ENCODE measurements at places on chromosomes 16 and 17.

DNA sequence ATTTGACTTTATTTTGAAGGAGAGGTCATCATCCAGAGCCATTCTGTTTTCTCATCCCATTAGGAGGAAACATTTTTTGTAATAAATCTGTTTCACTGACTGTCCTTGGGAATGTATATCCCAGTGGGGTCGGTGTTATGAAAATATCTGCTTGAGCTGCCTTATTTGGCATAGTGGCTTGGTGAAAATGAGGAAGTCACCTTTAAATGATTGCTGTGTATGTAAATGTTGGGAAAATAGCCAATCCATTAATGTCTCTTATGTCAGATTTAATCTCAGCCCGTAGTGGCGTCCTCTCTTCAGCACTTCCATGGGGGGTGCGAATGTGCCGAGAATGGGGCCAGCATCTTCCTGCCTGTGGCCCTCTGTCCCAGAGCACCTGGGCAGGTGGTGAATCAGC, 57.6 kb downstream of the BANP start:
- no peak for DNase-seq

GRCh38 chr16:50679266-50679665, 1.8 kb downstream of the SNX20 start:
- DNase-seq, result no peak

DNA sequence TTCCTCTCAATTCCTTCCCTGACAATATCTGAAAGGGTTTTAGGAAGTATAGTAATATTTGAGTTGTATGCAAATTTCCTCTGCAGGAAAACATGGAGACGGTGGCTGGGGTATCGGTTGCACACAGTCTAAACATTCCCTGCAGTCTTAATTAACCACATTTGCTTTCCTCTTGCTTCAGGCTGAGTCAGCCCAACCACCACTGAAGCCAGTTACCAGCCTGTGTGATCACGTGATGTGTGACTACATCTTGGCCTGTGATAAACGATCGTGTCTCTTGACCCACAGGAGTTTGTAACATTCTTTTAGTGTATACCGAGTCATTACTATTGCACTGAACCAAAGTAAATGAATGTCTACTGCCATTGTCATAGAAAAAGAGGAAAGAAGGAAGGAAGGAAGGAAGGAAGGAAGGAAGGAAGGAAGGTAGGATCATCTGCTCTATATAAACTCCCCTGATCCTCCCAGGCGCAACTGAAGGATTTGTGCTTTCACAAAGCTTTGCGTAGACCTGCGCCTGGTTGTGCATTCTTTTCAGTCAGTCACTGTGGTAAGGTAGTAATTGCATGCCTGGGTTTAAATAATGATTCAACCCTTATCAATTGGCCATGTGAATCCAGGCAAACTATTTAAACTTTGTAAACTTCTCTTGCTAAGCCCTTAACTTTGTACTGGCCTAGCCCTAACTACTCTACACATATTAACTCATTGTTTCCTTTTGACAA, 280.6 kb upstream of the SALL1 start:
- DNase-seq, result no peak

DNA sequence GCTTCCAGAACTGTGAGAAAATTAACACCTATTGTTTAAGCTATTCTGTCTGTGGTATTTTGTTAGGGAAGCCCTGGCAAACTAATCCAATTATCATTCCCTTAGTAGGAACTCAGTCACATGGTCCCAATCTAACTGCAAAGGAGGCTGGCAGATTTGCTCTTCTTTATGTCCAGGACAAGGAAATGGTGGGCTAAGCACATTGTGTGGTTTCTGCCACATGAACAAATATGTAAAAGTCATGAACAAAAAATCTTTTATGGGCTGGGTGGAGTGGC, 278.6 kb upstream of the RPL38 start:
- no peak for DNase-seq

DNA sequence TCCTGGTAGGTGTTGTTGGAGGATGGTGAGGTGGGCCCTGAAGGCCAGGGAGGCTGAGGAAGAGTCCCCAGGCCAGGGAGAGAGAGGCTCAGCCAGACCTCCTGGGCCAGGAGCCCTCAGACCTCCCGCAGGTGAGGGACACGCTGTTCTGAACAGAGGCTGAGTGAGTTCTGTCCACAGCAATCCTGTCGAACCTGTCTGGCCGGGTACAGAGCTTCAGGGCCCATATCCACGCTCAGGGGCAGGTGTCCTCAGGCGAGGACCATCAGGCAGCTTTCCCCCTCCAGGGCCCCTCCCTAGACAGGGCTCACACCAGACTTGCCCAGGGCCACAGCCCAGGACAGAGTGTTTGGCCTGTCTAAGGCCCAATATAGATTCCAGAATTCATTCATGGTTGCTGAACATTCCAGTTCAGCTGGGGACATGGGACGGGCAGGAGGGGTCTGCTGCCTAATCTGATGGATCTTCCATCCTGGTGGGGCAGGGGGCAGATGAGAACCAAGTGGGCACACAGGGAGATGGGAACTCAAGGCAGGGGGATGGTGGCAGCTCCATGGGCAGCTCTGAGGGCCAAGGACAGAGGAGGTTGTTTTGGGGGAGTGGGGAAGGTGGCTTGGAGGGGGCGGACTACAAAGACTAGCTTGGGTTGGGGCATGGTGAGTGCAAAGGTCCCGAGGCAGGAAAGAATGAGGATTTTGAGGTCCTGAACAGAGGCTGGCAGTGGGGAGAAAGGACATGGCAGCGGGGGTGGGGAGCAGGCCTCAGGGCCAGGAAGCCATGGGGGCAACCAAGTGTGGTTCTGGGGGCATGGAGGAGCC, 23.4 kb upstream of the MPRIP start:
- DNase-seq, result no peak

DNA sequence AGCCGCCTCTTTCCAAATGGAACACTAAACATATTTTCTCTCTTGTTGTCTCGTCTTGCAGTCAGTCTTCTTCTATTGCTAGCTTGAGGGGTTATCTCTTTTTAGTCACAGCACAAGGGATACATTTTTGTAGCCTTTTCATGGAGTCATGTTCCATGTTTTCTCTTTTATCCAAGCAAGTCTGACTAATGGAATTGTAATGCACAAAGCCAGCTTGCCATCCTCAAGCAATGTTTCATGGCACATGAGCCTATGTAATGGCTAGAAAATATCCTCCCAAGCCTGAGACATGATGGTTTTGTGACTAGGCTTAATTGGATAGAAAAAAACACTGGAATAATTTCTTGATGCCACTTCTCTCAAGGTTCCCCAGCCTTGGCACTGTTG, 414.6 kb upstream of the GOT2 start:
- no peak for DNase-seq

DNA sequence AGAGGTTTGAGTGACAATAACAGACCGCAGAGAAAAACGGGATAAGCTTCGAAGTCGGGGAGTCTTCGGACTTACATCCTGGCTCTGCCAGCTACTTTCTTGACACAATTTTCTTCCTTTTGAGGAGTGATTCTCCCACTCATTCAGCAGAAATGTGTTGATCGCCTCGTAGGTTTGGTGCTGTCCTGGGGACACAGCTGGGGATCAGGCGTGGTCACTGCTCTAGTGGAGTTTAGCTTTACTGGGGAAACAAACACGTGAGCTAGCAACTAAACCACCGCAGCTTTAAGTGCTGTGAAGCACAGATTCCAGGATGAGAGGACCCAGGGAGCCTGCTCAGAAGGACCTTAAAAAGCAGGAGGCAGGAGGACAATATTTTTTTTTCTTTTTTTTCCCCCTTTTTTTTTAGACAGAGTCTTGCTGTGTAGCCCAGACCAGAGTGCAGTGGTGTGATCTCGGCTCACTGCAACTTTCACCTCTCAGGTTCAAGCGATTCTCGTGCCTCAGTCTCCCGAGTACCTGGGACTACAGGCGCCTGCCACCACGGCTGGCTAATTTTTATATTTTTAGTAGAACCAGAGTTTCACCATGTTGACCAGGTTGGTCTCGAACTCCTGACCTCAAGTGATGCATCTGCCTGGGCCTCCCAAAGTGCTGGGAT, 858 bp downstream of the NUBP1 start:
- DNase-seq, result no peak

- DNase-seq, result no peak
Observed at GRCh38 chr17:35740997-35741931, 9.8 kb downstream of the RASL10B start.

DNA sequence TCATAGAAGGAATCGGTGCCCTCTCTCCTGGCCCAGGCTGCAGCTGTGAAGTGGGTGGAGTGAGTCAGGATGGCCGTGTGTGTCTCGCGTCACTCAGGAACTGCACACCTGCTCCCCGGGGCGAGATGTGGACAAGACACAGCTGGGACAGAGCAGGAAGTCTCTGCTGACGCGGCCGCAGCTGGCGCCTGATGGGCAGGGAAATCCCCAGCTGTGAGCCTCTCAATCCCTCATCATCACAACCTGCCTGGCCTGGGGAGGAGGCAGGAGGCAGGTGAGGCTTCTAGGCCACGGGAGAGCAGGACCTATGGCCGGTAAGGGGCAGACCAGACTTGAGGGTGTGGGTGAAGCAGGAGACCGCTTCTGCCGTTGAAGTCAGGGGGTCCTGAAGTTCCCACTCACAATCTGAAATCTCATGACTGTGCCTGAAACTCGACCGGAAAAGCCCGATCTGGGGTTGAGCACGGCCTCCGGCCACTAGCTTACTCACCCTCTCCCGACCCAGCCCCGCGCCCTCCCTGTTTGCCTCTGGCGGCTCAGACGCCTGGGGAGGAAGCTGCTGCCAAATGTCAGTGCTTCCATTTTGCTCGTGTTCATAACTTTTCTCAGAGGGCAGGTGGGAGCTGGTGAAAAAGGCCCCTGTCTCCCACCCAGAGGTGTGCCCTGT, 1.1 kb upstream of the TRPV3 start:
- no peak for DNase-seq

DNA sequence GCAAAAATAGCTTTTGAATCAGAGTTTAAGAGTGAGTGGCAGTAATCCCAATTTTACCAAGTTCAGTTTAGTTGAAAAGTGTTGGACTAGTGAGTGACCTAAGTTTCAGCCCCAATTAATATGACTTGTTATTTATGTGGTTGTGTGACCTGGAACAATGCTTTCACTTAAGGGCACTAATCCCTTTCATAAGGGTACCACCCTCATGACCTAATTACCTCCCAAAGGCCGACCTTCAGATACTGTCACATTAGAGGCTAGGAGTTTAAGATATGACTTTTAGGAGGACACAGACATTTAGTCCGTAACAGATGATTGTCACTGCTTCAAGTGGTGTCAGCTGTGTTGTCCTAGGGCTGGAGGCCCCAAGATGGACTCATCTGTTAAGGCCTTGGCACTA, 190.0 kb downstream of the IRX3 start:
- DNase-seq, result no peak

DNA sequence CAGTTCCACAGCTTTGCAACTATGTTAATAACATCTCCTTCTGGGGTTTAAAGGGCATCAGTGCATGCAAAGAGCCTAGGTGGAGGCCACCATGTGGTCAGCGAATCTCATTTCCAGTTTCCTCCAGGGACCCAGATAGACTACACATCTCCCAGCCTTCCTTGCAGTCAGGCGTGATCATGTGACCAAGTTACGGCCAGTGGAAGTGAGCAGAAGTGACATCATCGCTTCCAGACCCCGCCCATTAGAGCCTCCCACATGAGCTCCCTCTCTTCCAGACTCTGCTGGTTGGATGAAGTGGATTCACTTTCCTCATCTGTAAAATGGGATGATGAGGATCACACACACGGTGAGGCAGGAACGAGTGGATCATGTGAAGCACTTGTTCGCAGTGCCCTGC, 27.4 kb upstream of the KDM8 start:
- DNase-seq, result no peak

GRCh38 chr16:1895949-1896675, 22.1 kb downstream of the HS3ST6 start:
- no peak for DNase-seq

DNA sequence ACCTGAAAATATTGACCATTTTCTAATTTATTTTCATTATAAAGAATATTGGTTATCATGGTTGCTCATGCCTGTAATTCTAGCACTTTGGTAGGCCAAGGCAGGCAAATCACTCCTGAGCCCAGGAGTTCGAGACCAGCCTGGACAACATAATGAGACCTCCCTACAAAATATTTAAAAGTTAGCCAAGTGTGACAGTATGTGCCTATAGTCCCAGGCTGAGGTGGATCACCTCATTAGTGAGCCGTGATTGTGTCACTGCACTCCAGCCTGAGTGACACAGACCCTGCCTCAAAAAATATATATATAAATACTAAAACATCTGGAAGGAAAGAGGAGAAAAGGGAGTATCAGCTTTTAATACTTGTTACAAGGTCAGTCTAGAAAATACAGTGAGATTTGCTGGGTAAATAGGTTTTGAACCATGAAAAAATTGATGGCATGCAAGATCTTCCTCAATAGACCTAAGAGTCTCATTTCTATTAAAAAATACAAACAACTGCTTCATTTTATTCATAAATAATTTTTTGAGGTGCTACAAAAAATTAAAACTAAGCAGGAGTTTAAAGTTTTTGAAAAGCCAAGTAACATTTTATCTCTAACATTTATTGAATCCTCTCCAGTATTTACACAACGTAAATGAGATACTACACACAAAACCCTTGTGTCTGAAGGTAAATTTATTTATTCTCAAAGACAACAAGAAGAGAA, 47.7 kb downstream of the TUBD1 start:
- no peak for DNase-seq

DNA sequence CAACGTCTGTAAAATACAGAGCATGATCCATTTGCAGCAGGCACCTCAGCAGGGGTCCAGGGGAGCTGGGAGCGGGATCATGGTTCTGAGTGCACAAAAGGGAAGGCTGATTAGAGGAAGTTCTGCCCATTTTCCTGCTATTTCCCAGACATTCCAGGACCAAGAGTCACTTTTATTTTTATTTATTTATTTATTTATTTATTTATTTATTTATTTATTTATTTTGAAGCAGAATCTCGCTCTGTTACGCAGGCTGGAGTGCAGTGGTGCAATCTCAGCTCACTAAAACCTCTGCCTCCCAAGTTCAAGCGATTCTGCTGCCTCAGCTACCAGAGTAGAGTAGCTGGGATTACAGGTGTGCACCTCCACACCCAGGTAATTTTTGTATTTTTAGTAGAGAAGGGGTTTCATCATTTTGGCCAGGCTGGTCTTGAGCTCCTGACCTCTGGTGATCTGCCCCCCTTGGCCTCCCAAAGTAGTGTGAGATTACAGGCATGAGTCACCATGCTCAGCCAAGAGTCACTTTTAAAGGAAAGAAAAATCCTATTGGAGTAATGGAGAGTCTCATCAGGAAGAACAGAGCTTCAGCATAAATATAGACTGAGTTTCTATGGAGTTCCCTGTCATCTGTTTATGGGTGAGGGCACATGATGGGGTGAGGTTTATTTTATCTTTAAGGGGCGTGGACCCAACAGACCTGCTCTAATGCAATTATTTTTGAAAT, 355.2 kb downstream of the HAPSTR1 start:
- DNase-seq, result no peak
